ENCODE measurements at places on chromosomes 13 and 19.

GRCh38 chr19:8335343-8336071 lies 7.6 kb downstream of the KANK3 start:
- no peak for DNase-seq

GRCh38 chr13:74835579-74835978 lies 646.4 kb downstream of the TBC1D4 start:
- DNase-seq: no peak

GRCh38 chr13:33940256-33940655 lies 122.3 kb downstream of the RFC3 start:
- no peak for DNase-seq

DNA sequence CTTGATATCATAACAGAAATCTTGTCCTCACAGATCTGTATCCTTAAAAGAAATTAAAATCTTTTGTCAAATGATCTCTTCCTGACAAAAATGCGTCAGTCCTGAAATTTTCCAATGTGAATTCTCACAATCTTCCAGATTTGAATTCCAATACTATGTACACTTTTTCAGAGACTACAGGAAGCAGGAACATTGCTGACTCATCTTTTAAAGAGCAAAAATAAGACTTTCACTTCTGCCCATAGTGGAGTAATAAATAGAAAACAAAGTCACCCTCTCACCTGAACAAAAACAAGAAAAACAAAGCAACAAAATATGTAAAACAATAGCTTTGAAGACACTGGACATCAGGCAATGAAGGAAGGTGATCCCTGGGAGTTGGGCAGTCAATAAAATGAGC lies 167.0 kb upstream of the IPO5 start:
- DNase-seq: no peak

GRCh38 chr19:45130888-45131615 lies 29.7 kb downstream of the NKPD1 start:
- DNase-seq: peak; percentile 79

GRCh38 chr13:102028868-102029267 lies 373.0 kb downstream of the FGF14 start:
- DNase-seq: no peak

- no peak for DNase-seq
These were observed at the start of gene ATP7B for GRCh38 chr13:52010890-52011631. Gene ATP7B, minus strand, starts transcription at chr13:52011450. Its CDS starts 113 bp downstream, at chr13:52011337.

- DNase-seq: no peak
These were observed 44.9 kb downstream of the ZNF611 start for GRCh38 chr19:52689843-52690368.

DNA sequence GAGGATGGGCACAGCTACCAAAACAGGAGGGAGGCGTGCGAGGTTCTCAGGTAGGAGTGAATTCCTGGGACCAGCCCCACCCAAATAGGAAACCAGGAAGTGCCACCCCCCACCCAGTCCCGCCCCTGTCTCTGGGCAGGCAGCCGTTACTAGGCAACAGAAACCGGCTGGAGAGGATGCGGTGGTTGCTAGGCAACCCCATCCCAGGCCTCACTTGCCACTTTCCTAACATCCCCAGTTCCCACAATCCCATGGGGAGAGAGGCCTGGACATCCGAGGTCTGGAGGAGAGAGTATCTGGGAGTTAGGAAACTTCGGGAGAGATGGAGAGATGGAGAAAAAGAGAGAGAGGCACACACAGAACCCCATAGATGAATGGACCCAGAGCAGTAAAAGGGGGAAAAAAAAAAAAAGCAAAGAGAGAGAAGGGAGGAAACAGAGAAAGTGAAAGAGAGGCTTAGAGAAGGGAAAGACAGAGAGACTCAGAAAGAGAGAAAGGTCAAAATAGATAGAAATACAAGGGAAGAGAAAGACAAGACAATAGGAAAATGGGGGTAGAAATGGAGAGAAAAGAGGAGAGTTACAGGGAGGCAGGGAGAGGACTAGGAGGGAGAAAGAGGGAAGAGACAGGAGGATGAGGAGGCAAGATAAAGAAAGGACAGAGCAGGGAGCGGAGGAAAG lies 3.8 kb downstream of the GRIK5 start:
- no peak for DNase-seq

DNA sequence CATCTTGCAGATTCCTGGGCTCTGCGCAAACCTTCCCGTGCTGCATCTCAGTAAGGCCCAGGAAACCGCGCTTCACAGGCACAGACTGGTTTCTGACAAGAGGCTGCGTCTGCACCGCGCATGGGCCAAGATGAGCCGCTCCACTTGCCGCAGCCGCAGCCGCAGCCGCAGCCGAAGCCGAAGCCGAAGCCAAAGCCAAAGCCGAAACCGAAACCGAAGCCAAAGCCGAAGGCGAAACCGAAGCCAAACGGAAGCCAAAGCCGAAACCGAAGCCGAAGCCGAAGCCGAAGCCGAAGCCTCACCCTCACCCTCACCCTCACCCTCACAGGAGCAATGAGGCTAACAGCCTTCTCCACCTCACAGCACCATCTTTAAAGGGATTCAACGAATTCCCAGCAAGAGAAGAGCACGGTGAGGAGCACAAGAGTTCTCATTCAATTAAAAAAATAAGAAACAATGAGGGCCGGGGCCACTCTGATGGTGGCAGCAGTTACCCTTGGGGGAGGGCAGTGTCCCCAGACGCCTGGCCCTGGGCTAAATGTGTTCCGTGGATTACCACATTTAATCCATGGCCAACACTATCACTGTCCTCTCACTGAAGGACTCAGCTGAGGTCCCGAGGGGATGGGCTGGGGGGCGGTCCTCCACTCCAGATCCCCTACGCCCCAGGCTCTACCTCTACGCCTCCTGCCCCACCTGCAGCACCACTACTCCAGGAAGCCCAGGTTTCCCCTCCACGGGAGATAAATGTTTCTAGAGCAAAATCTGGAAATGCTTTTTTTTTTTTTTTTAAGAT lies 29.1 kb downstream of the ZNF787 start:
- no peak for DNase-seq

- no peak for DNase-seq
These were observed 57.3 kb downstream of the EFNB2 start for GRCh38 chr13:106478116-106478515.

- DNase-seq: no peak
These were observed 482.0 kb downstream of the DIAPH3 start for GRCh38 chr13:59681636-59682311.

- DNase-seq: no peak
These were observed 61.6 kb downstream of the ITGBL1 start for GRCh38 chr13:101514100-101514499.

- no peak for DNase-seq
These were observed 11.8 kb downstream of the NLRP12 start for GRCh38 chr19:53812335-53812734.

DNA sequence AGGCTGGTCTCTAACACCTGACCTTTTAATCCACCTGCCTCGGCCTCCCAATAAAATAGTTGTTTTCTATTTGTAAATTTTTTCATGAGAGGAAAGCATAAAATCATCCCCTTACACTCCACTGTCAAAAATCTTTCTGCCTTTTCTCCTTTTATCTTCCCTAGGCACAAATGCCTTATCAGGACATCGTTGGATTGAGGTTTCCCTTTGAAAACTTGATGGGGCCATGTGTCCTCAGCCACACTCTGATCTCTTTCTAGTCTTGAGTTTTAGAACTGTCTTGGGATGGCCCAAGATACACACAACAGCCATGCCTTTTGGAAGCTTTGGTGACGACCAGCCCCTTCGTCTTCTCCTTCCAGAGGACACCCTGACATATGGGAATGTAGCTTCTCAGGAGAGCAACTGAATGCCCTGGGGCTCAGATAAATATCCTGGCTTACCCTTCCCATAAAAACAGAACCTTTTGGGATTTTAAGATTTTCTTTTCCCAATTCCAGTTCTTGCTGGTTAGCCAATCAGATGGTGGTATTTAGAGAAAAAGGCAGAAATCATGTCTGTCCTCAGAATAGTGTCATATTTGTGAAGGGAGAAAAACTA lies 112.4 kb downstream of the ZNF429 start:
- no peak for DNase-seq

- DNase-seq: no peak
These were observed 1198.2 kb upstream of the PCDH9 start for GRCh38 chr13:68428292-68428691.

DNA sequence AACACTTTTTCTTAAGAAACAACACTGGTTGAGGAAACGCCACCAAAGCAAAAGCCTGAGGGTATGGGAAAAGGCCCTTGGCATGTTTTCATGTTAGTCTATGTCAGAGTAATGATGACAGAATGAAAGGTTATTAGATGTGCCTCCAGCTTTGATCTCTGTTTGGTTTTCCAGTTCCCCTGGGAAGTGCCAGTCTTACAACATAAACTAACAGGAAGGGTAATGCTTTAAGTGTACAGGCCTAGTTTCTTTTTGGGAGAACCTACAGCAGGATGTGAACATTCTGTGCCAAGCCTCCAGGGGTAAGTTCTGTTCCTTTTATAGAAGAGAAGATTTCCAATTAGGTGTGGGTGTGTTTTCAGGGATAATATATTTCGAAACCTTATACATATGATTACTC lies 121.7 kb downstream of the FNDC3A start:
- DNase-seq: no peak

- DNase-seq: no peak
These were observed 28.5 kb downstream of the CCNE1 start for GRCh38 chr19:29840066-29840950.

DNA sequence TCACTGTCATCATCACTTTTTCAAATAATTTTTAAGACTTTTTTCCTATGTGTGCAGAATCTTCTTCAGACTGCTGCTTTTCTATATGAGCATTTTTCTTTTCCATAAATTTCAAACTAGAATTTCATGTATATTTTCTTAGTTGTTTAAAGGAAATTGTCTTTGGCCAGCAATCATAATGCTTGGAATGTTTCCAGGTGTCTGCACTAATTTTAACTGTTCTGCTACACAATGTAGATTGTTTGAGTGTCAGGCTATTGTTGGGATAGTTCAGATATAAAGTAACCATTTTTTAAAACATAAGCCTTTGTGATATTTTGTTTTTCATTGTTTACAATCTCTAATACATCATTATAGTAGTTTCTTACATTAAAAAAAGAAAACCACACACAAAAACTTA lies 1418.5 kb downstream of the EFNB2 start:
- DNase-seq: no peak

GRCh38 chr19:6796278-6796677 lies 23.8 kb downstream of the VAV1 start:
- DNase-seq: no peak

- DNase-seq: no peak
These were observed 55.9 kb downstream of the COL4A2 start for GRCh38 chr13:110363010-110363409.

GRCh38 chr19:17136021-17136420 lies 60.4 kb downstream of the MYO9B start:
- no peak for DNase-seq

GRCh38 chr13:103006641-103007426 lies 59.4 kb downstream of the SLC10A2 start:
- DNase-seq: no peak

DNA sequence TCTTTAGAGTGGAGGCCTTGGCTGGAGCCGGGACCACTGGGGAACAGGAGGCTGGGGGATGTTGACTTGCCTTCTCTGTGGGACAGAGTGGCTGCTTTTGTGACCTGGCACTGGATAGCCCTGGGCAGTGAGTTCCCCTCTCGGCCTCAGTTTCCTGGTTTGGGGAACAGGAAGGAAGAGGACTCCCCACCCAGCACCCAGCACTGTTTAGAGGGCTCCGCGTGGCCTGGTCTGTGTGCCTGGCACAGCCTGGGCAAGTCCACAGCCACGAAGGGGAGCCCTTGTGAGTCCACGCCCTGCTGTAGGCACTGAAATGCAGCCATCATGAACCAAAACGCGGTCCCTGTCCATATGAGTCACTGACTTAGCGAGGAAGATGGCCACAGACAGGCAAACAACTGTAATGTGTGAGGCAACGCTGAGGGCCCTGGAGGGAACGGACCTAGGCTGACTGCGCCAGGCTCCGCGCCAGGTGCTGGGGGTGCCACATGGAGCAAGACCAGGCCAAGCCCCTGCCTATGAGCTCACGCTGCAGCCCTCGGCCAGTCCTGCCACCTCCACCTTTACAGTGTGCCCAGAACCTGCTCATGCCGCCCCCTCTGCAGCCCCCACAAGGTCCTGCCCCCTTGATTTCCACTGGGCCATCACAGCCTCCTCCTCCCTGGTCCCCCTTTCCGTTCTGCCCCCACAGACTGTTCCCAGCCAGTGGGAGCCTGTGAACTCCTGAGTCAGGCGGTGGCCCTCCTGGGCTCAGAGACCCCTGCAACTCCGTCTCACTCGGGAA lies 35.5 kb downstream of the PAK4 start:
- no peak for DNase-seq

DNA sequence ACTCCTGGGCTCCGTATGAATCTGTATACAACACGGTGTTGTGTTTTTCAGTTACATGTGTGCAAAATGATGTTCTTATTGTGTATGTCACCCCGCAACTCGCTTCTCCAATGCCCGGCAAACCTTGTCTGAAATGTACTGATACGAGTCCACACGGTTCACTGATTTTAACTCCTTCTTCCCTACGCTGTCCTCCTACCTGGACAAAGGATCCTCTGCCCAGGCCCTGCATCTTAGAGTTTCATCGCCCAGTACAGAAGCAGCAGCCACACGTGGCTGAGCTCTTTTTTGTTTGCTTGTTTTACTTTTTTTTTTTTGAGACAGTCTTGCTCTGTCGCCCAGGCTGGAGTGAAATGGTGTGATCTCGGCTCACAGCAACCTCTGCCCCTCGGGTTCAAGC lies 28.9 kb downstream of the ZFR2 start:
- DNase-seq: no peak

- no peak for DNase-seq
These were observed 31.0 kb downstream of the PAK4 start for GRCh38 chr19:39156326-39157230.

DNA sequence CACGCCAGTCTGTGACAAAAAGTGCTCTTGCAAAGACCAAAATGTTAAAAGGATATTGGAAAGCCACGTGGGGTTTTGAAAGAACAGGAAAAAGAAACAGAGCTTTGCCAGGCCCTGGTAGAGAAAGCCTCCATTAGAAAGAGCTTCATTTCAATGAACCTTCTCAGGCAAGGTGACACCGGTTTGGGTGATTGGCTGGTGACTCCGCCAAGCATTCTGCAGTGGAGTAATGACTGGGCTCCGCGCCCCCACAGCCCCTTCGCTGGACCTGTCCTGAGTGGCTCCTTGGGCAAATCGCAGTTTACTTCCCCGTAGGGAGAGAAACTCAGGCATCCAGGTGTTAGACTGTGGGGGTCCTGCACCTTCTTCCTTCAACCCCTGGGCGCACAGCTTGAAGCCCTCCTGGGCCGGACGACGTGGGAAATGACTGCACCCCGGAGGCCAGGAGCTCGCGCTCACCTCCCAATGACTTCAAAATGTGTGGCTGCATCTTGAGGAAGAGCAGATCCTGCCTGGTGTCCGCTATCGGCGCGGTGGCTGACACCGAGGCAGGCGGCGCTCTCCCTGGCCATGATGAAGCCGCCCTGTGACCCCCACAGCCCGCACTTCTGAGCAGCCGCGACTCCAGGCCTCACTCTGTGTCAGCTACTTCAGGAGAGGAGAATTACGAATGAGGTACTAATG lies 444.6 kb upstream of the SGCG start:
- DNase-seq: no peak

DNA sequence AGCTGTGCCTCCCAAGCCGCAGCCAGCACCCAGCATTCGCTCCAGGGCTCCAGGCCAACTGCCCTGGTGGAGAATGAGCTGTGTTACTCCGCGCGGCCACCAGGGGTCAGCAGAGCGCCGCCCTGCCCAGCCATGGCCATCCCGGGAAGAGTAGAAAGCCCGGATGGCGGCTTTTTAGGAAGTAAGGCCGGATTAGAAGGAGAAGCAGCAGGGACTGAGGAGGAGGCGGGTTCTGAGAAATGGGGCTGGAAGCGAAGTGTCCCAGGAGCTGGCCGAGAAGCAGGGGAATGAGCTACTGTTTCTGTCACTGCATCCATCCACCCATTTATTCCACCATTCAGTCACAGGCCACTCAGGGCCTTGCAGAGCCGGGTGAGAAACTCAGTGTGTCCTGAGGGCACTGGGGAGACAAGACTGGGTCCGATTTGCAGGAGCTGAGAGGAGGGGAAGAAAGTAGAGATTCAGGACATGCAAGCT lies 6.6 kb upstream of the NPAS1 start:
- no peak for DNase-seq
